Bronchial epithelial cell (primary cell): ENCODE measurements at places on chromosomes 6 and 20. TPM values are rescaled to one million over a fixed set of nuclear protein-coding genes. Genes with fewer than 3 reads are reported as not detected.
A peak's percentile ranks its signal among the peaks of the same experiment; 100 is the strongest.

ADTRP gene
- total RNA-seq = 11.3 and 17.6 TPM in 2 replicates

EDN1 gene
- 2.9 and 9.7 TPM in 2 replicates for total RNA-seq

KHDC1 gene
- 1.3 and 1.7 TPM in 2 replicates for total RNA-seq

OR2B3 gene
- not detected in 2 replicates for total RNA-seq

PREX1 gene
- under 0.01 TPM in 2 replicates for total RNA-seq

TRIM39 gene
- total RNA-seq = 8.4 and 11.1 TPM in 2 replicates

CD24 gene
- total RNA-seq = 911 and 1,344 TPM in 2 replicates

GRCh38 chr6:20302168-20302567, 89.9 kb upstream of the MBOAT1 start:
- DNase-seq = no peak

DNA sequence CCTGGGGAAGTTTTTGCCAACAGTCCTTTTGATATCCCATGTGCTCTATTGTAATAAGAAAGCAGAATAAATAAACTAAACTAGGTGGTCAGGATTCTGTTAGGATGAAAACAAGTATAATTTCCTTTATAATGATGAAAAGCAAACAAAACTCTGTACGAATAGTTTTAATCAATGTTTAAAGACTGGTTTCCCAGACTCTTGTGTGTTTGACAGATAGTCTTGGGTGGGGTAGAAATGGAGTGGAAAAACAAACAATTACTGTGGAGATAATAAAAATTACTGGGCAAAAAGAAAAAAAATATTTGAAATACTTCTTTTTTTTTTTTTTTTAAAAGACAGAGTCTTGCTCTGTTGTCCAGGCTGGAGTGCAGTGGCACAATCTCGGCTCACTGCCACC, 152.1 kb upstream of the FLRT3 start:
- DNase-seq = no peak

DNA sequence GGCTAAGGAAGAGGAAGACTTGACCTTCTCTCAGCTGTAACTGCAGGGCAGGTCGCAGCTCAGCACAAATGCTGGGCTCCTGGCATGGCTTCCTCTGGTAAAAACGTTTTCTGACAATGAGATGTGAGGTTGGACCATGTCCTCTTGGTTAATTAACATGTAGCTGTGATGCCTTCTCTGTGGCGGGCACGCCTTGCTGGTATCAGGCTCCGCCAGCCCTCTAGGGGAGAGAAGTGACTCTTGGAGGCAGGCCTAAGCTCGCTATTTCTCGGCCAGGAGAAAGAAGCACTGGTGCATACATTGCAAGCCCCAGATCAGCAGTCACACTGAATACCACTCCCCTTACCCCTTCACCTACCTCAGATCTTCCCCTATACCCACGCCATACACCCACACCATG, 65.0 kb downstream of the QRSL1 start:
- no peak for DNase-seq

DNA sequence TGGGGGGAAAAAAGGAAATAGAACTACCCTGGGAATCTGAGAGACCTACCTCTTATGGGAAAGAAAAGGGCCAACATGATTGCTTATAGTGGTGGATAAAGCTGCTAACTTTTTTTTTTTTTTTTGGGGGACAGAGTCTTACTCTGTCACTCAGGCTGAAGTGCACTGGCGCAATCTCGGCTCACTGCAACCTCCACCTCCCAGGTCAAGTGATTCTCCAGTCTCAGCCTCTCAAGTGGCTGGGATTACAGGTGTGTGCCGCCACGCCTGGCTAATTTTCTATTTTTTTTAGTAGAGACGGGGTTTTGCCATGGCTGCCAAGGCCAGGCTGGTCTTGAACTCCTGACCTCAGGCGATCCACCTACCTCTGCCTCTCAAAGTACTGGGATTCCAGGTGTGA, 39.5 kb upstream of the TBC1D22B start:
- DNase-seq = no peak

GRCh38 chr20:42923348-42923918, 266.3 kb downstream of the PTPRT start:
- no peak for DNase-seq

- no peak for DNase-seq
Observed at GRCh38 chr6:125656287-125656870, 93.1 kb upstream of the HEY2 start.

GRCh38 chr6:15690510-15690909, 27.7 kb upstream of the DTNBP1 start:
- DNase-seq = no peak

GRCh38 chr20:32972181-32973076, 31.8 kb downstream of the SUN5 start:
- no peak for DNase-seq

DNA sequence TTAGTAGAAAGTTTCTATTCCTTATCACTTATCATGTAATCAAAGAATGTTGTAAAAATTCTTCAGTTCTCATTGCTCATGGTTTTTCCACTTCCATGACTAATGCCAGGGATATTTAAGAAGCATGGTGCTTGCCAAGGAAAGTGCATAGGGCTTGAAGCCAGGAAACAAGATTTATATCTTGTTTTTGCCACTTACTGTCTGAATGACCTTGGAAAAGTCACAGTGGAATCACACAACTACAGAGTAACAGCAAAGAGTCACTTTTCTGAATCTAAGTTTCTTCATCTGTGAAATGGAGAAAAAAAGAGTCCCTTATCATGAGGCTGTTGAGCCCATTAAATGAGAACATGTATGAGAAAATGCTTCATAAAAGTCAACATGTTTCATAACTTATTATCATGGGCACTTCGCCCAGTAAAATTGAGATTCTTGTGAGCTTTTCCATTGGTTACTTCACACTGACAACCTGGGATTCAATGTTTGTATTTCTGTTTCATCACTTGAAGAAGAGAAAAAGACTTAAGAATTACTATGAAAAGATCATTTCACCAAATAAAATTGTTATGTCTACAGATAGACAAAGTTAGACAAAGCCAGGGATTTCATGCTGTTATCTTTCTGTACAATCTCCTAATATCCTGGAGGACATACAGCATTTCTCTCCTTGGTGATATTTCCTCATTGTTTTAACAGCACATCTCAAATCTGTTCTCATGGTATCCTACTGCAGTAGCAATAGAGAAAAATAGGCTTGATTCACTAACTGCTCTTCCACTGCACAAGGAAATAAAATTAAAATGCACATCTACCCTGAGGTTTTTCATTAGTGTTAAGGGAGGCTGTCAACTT, 7.6 kb upstream of the BMP5 start:
- peak; percentile 81 for DNase-seq

DNA sequence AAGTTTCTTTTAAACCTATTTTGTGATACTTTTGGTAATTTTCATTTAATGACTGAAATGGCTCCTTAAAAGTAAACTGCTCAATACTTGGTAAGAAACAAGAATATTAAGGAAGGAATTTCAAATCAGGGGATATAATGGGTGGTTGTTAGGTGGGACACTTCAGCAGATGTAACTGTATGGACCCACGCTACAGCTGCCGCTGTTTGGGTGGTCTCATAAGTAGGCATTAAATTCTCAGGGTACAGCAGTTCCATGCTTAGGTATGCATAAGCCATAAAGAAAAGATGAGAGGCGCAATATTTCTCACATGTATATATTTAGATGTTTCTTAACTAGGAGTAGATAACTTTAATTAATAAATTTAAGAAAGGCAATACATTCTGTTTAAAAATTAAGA, 35.0 kb downstream of the COL19A1 start:
- DNase-seq = no peak

- no peak for DNase-seq
Observed at GRCh38 chr20:51348876-51349275, 193.6 kb downstream of the NFATC2 start.
